Stimulated activated CD8-positive, alpha-beta memory T cell treated with anti-CD3 and anti-CD28 coated beads, Interleukin-2, amount 100 ng/mL, for 1 hour (primary cell): ENCODE measurements at places on chromosomes 11 and 22.

DNA sequence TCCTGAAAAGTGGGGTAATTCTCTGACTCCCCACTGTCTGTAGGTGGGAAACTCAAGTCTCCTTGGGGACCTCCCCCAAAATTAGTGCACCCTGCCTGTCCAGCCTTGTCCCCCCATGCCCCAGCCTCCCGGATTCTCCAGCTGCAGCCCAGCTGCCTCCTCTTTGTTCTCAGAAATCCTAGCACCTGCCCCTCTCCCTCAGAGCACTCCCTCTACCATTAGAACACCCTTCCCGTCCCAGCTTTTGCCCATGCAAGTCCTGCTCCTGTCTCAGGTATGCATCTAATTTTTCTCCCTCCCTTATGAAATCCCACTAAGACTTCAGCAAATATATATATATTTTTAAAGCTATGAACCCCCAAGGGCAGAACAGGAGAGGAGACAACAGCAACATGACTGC, 37.3 kb downstream of the LRFN4 start:
- no peak for DNase-seq

DNA sequence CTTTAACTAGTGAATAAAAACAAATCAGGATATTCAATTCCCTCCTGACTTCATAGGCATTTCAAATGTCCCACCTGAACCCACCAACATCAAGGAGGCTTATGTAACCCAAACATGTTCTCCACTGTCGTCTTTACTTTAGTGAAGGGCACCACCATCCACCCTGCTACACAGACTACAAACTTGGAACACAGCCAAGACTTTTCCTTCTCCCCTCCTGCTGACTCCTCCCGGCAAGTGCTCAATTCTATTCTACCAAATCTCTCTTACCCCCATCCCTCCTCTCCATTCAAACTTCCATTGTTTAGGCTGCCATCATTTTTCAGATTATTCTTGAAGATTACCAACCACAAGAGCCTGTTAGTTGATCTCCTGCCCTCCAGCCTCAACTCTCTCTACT, 24.3 kb downstream of the SAAL1 start:
- DNase-seq = no peak

GRCh38 chr11:130455483-130456127, 7.2 kb downstream of the ADAMTS15 start:
- DNase-seq = no peak

DNA sequence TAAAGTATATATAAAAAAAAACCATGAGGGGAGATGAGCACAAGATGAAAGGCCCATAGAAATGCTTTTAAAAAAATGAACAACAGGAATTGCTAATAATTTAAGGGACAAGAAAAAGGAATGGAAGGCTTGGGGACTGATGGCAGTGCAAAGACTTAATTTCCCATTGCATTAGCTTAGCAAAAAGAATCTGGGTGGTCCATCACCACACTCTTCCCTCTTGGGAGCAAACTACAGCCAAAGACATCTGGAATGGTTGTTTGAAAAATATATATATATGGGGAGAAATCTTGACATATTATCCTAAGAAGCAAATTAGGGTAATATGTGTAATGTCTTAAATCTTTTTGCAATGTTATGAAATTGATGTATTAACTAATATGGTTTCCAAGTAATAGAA, 727.1 kb downstream of the METTL15 start:
- DNase-seq = no peak

DNA sequence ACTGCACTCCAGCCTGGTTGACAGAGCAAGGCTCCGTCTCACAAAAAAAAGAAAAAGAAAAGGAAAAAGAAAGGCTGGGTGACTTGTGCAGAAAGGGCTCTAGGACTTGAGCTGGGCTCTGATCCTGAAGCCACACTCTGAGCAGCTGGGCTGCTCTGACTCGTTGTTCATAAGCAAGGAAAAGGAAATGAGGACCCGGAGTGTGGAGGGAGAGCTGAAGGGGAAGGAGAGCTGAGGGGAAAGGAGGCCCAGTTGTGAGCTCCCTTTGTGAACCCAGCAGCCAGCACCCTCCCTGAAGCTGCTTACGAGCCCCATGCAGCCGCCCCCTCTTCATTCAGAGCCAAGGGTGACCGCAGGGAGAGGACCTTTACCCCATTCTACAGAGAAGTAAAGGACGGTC, 12.3 kb upstream of the SH3BP1 start:
- no peak for DNase-seq
